GM12892 (cell line): ENCODE measurements at places on chromosomes 6 and 20.

DNA sequence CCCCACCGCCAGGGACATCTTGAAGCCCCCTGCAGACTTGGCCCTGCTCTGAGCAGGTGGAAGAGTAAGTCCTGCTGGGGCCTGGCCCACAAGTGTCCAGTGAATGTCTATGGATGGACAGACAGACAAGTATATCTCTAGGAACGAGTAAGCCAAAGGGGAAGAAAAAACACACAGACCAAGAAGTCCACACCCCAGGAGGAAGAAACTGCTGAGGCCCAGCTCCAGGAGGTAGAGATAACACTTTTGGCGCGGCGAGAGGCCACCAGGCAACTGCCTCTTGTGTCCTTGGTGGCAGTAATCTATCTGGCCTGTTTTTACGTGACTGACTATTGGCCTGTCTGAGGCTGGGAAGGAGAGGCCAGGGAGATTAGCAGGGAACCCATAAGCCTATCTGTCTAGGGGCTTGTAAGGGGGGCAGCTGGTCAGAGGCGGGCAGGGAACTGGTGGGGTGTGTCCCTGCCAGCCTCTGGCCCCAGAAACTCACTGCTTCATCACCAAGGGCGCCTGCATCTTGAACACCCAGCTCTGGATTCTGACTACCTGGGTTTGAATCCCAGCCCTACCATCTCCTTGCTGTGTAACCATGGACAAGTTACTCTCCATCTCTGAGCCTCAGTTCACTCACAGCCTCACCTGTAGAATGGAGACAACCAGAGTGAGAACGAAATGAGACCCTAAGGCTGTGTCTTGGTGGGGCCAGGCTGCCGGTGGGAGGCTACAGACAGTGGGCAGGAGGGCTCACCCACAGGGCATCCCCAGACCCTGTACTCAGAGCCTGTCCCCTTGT is 31.3 kb downstream of the C20orf203 start:
- DNase-seq: no peak

DNA sequence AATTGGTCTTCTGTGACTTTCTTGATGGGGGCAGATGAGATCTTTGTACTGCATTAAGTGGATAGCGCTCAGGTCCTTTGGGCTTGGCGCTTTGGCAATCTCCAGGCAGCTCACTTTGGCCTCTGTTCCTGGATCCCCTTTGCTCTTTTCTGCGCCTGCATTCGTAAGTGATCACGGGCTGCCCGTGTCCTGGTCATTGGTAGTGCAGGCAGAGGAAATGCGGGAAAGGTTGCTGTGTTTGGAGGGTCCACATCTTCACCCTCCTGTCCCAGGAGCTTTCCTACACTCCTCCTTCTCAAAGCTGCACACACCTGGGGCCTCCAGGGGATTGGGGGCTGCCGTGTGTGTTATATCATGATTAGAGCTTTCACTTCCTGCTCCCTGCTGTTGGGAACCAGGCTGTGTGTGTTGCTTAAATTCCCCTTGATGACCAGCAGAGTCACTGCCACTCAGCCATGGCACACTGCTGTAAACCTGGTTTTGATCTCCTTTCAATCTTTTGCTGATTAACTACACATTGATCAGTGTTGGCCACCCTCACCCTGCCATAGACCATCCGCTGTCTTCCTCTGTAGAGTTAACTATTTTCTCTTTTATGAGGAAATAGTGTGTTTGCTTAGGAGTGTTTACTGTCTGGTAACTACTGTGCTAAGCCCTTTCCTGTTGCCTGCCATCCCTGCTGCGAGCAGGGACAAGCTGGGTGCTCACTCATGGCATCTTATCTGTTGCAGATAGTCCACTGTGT is 13.0 kb upstream of the SNHG17 start:
- no peak for DNase-seq

DNA sequence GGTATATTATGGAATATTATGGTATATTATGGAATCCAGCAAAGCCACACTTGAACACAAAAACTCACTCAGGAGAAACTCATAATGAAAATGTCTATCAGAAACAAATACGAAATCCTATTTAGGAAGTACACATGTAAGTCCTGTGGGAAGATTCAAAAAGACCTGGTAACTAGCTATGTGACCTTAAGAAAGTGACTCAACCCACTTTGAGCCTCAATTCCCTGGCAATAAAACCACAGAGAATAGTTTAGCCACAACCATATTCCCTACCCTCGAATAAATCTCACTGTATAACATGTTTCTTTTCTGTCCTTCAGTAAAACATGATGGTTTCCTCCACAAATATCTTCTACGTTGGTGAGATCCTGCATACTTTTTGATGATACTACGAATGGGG is 56.4 kb downstream of the ZMYND8 start:
- DNase-seq: no peak

GRCh38 chr6:70282919-70283461 is 19.9 kb downstream of the COL9A1 start:
- no peak for DNase-seq

- no peak for DNase-seq
Measured at GRCh38 chr20:14491436-14491835, 154.0 kb upstream of the FLRT3 start.

GRCh38 chr6:12047304-12047703 is 35.2 kb downstream of the HIVEP1 start:
- no peak for DNase-seq

- no peak for DNase-seq
Measured at GRCh38 chr20:38373231-38373867, 27.1 kb downstream of the LBP start.

DNA sequence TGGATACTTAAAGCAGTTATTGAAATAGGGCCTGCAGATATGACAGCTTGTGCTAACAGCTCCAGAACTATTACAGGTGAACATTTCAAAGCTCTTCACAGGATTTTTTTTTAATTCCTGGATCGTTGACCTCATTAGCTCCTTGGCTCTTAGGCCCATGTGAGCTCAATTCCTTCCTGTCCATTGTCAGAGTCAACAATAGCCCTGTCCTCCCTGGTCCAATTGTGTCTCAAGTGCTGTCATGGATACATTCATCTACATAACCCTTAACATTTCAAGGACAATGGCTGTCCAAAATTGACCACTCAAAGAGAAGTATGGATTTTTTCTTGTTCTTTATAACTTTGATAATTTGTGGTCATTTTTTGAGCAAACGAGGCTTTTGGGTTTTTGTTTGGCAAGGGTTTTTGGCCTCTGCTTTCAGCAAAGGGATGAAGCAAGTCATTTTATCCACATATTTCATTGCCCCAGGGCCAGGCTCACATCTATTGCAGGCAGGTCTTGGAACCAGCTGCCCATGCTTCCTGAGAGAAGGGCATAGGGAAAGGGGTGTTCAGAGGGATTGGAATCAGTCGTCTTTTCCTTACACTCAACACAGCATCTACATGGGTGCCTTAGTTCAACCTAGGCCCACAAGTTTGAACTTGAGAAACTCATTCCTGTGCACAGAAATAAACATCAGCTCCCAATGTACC is 282.1 kb downstream of the TPBG start:
- DNase-seq: no peak

- no peak for DNase-seq
Measured at GRCh38 chr6:166736634-166737033, 109.6 kb upstream of the RPS6KA2 start.

GRCh38 chr6:21777846-21778245 is 184.3 kb downstream of the SOX4 start:
- DNase-seq: no peak

DNA sequence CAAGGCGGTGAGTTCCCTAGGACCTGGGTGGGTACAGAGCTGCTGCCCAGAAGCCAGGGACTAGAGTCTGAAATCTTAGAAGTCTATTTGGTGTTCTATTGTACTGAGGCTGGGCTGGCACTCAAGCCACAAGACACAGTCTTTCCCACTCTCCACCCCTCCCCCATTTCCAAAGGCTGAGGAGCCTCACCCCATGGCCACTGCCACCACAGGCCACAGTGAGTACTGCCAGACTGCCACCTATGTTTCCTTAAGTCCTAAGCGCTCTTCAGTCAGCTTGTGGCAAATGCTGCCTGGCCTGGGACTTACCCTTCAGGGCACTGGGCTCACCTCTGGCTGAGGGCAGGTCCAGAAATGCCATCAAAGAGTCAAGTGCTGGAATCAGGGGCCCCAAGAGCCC is 469.3 kb downstream of the HAO1 start:
- DNase-seq: no peak

GRCh38 chr6:12262236-12263061 is 27.7 kb upstream of the EDN1 start:
- no peak for DNase-seq

GRCh38 chr6:32982702-32983492 is 14.5 kb downstream of the BRD2 start:
- no peak for DNase-seq

DNA sequence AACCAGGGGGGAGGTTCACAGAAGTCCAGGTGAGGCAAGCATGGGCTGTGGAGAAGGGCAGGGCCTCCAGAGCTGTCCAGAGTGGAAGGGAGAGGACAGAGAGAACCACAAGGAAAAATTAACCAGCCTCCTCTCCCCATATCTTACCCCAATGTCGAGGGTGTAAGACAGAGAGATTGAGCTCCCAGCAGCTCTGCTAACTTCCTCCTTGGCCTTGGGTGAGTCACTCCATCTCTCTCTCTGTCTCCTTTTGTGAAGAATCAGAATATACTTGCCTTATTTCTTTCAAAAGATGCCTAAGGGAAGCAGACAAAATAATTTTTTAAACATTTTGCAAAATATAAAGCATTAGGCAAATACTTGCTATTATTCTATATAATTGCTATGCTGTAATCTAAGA is 58.3 kb upstream of the IYD start:
- DNase-seq: no peak

DNA sequence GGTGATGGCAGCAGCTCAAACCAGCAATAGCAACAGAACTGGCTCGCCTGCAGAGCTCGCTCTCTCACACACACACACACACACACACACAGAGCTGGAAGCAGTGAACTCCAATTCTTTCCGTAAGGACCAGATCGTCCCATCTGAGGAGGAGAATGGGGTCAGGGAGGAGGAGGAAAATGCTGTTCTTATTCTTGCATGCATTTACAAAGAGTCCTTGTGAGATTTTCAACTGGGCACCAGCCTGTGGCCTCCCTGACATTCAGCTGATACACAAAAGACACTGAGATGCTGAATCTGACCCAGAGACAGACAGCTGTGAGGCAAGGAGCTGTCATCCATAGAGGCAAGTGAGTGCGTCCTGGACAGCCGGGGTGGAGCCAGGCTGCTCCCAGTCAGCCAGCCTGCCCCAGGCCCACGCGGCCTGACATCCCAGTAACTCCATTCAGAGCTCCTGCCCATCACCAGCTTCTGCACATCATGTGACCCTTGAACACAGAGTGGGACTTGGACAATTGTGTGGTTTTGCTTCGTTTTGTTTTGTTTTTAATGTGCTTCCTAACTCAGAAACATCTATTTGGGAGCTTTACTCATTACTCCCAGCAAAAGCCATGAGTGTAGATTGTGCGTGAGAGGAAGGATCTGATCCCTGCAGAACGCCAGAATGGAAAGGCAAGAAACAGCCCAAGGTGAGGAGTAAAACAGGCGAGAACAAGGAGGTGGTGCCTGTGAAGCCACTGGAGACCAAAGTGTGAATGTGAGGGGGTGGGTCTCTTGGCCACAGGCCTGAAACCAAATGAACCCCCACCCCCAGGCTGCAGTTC is 2.1 kb downstream of the SERPINB9 start:
- no peak for DNase-seq

- DNase-seq: peak; percentile 64
Measured at GRCh38 chr20:33647603-33648395, 14.3 kb upstream of the C20orf144 start.

GRCh38 chr20:33992145-33992922 is 1.4 kb upstream of the RALY start:
- no peak for DNase-seq

DNA sequence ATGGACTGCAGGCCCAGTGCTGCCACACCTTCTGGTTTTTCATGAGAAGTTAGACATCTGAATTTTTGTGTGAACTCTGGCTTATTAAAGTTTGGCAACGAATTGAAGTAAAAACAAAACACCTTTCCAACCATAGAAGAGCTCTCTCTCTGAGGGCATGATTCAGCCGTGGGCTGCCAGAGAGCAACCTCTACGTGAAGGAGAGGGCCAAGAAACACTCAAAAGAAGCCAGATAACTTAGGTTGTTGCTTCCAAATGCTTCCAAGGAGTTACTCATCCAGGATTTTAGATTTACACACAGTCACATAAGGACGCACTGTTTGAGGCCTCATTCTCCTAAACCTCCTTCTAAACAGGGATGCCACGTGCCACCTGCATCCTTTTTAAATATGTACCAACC is 65.5 kb downstream of the NRN1 start:
- no peak for DNase-seq

DNA sequence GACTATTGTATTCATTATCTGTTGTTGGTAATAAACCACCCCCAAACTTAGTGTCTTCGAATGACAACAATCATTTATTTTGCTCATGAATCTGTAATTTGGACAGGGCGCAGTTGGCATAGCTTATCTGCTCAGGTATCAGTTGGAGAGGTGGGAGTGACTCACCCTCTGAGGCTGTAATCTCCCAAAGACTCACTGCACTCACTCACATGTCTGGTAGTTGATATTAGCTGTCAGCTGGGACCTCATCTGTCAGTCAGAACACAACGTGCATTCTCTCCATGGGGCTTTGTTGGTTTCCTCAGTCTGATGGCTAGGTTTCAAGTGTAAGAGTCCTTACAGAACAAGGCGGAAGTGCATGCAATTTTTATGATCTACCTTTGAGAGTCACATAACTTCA is 219.0 kb upstream of the PRND start:
- DNase-seq: no peak

DNA sequence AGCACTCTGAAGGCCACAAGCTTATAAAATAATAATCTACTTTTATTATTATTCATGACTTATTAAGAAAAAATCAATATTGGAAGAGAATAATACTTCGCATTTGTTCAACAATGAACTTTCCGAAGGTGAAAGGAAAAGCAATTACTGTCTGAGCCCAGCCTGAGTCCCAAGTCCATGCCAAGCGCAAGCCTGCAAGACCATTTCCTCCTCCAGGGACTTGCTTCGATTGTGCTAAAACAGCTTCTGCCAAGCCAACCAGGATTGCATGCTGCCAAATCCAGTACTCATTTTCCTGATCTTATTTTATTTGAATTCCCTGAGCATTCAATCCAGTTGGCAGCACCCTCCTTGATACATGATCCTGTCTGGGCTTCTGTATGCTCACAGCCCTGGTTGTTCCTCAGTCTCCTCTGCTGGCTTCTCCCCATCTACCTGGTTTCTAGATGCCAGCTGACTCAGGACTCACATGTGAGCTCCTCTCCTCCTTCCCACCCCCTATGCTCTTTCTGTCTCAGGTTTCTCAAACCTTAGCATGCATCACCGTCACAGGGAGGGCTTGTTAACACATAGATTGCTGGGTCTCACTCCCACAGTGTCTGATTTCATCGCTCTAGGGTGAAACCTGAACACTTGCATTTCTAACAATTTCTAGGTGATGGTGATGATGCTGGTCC is 55.9 kb upstream of the PSMF1 start:
- no peak for DNase-seq

GRCh38 chr20:54044156-54044555 is 26.2 kb downstream of the BCAS1 start:
- DNase-seq: no peak

DNA sequence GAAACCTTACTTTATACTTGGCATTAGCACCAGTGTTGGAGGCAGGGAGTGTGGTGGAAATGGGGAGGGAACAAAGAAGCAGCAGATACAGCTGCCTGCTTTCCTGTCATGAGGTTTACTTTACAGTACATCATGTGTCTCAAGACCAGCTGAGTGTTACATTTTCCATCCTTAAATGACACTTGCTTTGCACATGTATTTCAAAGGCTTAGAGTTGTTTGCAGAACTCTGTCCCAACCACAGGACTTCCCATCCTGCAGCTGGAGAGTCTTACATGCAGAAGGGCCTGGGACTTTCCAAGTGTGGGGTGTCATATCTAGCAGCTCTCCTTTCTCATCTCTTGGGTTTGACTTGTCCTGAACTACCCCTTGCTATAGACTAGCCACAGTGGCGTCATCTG is 395.9 kb downstream of the DHX35 start:
- no peak for DNase-seq
